ENCODE measurements at places on chromosomes 5 and 9.

DNA sequence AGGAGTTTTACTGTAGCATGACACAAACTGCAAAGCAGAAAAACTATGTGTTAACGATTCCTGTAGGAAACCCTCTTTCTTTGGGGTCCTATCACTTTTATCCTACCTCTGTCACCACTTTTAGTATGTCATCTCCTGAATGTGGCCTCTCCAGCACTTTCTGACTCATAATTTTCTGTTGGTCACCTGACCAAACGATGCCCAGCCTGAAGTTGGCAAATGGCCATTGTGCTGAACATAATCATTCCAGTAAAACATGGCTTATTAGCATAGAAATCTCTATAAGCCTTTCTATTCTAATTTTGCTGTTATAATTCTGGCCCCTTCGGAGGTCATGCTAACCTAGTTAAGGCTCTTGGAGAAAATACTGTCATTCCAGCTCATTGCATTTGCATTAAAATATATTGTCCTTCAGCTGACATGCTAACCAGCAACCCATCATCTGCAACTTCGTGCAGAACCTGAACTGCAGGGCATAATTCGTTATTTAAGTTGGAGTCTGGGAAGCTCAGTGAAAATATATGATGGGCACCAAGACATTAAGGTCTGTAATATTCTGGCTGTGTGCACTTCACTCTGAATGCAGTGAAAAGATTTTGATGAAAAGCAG, 140.3 kb downstream of the NMUR2 start:
- DNase-seq = no peak

- DNase-seq = no peak
Measured at GRCh38 chr9:86308687-86309086, 26.3 kb upstream of the ISCA1 start.

- DNase-seq = no peak
Measured at GRCh38 chr9:34256987-34257585, 72.0 kb downstream of the KIF24 start.

DNA sequence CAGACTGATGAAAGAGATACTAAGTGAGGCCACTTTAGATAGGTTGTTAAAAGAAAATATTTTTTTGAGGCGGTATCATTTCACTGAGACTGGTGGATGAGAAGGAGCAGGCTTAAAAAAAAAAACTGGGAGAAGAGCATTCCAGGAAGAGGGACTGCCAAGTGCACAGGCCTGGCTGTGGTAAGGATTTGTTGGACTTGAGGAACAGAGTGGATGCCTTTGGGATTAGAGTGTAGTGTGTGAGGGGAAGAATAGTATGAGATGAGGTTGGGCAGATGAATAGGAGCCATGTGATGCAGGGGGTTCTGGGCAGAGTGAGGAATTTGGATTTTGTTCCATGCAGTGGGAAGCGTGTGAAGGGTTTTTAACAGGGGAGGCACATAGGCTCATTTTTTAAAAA, 57.9 kb downstream of the PBX3 start:
- peak; percentile 71 for DNase-seq

DNA sequence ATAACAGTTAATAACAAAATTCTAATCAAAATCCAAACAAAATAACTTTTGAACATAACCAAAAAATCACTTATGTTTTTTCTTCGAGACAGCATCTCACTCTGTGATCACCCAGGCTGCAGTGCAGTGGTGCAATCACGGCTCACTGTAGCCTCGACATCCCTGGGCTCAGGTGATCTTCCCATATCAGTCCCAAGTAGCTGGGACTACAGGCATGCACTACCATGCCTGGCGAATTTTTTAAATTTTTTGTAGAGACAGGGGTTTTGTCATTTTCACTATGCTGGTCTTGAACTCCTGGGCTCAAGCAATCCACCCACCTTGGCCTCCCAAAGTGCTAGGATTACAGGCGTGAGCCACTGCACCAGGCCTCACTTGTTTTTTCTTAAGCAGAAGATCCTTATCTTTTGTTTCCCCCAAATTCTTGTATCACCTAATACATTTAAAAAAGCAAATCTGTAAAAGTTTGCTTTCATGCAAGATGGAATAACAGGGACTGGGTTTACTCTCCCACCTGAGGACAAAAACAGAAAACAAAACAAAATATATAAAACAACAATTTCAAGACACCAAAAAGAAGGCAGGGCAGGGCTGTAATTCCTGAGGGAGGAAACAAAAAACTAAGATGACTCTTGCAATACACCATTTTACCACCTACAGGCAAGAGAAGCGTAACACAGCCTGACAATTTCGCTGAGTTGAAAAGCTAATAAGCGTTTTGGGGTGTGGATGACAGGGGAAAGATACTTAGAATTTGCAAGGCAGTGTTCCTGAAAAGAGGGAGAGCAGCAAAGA, 71.4 kb downstream of the RAPGEF6 start:
- no peak for DNase-seq
